Forelimb muscle (tissue), 1 donor: ENCODE measurements at places on chromosomes 12 and 14.

- no peak for DNase-seq
These were observed 1.4 kb upstream of the ARHGEF40 start for GRCh38 chr14:21068521-21069387.

DNA sequence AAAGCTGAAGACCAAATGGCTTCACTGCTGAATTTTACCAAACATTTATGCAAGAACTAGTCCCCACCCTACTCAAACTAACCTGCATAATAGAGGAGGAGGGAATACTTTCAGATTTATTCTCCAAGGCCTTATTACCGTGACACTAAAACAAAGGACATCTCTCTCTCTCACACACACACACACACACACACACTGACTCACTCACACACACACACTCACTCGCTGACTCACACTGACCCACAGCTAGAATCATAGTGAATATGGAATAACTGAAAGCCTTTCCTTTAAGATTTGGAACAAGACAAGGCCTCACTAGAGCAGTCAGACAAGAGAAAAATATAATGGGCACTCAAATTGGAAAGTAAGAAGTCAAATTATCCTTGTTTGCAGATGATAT lies 1014.1 kb downstream of the TMTC2 start:
- DNase-seq, result no peak

GRCh38 chr12:116773276-116773731 lies 35.2 kb downstream of the RNFT2 start:
- no peak for DNase-seq

- DNase-seq, result peak; percentile 22
These were observed 1.2 kb downstream of the PRMT8 start for GRCh38 chr12:3491938-3492792.

GRCh38 chr14:80575763-80576162 lies 364.5 kb upstream of the DIO2 start:
- no peak for DNase-seq

GRCh38 chr14:106491851-106492250 lies 965.5 kb downstream of the TMEM121 start:
- DNase-seq, result no peak

DNA sequence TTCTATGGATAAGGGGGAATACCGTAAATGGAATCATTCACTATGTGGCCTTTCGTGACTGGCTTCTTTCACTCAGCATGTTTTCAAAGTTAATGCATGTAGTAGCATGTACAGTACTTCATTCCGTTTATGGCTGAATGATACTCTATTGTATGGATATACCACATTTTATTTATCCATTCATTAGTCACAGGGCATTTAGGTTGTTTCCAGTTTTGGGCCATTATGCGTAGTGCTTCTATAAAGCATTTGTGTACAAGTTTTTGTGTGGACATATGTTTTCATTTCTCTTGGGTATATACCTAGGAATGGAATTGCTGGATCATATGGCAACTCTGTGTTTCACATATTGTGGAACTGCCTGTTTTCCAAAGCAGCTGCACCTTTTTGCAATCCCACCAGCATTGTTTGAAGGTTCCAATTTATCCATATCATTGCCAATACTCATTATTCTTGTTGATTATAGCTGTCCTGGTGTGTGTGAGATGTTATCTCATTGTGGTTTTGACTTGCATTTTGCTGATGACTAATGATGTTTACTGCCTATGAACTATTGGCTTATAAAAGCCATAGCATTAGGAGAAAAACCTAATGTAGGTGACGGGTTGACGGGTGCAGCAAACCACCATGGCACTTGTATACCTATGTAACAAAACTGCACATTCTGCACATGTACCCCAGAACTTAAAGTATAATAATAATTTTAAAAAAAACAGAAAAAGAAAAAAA lies 45.5 kb downstream of the ATF7IP start:
- no peak for DNase-seq

- no peak for DNase-seq
These were observed 69.8 kb downstream of the LIN7A start for GRCh38 chr12:80867941-80868340.

GRCh38 chr14:86404989-86405649 lies 875.2 kb downstream of the FLRT2 start:
- no peak for DNase-seq

DNA sequence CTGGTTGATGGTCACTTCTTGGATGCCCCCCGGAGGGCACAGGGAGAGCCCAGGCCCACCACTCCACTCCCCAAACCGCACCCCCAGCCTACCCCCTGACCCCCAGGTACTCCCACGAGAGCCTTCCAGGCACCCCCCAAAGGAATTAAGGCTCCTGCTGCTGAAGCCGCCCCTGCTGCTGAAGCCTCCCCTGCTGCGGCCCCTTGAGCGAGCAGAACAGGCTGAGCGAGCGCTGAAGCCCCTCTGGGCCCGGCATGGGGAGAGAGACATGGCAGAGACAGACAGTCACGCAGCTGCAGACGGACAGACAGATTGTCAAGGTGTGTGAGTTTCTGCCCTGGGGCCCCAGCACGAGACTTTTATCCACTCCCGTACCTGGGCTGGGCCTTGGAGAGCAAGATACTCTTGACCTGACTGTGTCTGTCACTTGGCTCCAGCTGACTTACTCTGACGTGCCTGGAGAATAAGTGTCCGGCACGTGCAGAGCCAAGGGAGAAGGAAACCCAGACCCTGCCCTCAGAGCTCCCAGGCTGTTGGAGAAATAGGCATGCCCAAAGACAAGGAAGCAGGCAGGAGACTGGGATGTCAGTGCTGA lies at the start of gene KRT78:
KRT78 (minus strand) TSS at position 334 of the 595 bp plus-strand sequence; CDS start at position 270, 64 bp downstream.
- no peak for DNase-seq

DNA sequence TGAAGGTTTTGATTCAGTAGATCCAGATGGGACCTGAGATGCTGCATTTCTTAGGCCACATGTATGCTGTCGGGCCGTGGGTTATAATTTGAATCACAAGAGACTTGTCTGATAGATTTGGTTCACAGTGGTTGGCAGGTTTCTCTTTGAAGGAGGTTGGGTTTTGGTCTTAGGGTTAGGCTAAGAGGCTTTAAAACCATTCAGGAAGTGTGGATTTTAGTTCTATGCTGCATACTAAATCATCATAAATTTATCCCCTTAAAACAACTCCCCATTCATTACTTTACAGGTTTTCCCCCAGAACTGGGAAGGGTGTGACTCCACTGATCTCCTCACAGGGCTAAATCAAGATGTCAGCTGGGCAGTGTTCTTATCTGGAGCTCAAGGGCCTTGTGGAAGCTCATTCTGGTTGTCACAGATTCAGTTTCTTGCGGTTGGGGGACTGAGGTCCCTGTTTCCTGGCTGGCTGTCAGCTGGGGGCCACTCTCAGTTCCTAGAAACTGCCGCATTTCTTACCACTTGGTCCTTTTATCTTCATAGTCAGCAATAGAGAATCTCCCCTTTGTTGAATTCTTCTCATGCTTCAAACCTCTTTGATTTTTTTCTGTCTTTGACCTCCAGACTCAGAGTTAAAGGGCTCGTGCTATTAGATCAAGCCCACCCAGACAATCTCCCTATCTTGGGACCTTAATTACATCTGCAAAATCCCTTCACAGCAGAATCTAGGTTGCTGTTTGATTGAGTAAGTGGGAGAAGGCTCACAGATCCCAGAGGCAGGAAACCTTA lies 20.6 kb upstream of the PCNX1 start:
- DNase-seq, result no peak

- no peak for DNase-seq
These were observed 137.3 kb downstream of the FOXN3 start for GRCh38 chr14:89279649-89280232.

DNA sequence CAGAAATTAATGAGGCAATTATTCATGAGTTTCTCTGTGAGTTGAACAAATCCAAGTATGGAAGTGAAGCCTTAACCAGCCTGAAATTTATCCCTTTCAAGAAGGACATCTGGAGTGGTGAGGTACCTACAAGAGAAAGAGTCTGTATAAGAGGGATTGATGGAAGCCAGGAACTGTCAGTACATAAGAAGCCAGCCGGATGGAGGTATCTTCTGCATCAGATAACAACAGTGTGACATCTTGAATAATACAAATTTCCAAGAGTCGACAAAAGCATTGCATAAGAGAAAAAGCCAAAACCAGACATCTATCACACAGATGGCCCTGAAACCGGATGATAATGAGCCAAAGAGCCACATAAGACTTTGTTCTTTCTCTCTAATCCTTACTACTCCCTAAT lies 781.2 kb downstream of the FLRT2 start:
- no peak for DNase-seq

GRCh38 chr12:7091660-7092228 lies 501 bp downstream of the C1R start:
- no peak for DNase-seq

GRCh38 chr12:129532707-129533499 lies 370.9 kb downstream of the TMEM132D start:
- no peak for DNase-seq

- DNase-seq, result no peak
These were observed 7.7 kb upstream of the MDM2 start for GRCh38 chr12:68800294-68800693.

GRCh38 chr14:87830443-87831096 lies 162.4 kb downstream of the GALC start:
- DNase-seq, result no peak

DNA sequence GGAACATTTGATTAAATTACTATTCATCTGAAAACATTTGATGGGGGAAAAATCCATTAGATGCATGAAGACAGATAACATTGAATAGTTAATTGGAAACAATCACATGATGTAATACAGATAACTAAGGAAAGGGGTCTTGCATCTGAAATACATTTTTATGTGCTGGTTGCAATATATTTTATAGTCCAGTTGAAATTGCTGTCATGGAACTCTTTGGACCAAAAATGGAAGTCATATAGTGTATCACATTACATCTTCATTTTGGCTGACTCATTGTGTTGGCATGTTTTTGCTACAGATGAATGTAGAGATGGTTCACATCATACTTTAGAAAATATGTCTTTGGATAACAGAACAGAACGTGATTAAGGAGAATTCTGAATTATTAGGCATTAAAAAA lies 43.0 kb upstream of the GNPNAT1 start:
- no peak for DNase-seq

- DNase-seq, result no peak
These were observed 199.0 kb downstream of the DUSP6 start for GRCh38 chr12:89153341-89153740.

DNA sequence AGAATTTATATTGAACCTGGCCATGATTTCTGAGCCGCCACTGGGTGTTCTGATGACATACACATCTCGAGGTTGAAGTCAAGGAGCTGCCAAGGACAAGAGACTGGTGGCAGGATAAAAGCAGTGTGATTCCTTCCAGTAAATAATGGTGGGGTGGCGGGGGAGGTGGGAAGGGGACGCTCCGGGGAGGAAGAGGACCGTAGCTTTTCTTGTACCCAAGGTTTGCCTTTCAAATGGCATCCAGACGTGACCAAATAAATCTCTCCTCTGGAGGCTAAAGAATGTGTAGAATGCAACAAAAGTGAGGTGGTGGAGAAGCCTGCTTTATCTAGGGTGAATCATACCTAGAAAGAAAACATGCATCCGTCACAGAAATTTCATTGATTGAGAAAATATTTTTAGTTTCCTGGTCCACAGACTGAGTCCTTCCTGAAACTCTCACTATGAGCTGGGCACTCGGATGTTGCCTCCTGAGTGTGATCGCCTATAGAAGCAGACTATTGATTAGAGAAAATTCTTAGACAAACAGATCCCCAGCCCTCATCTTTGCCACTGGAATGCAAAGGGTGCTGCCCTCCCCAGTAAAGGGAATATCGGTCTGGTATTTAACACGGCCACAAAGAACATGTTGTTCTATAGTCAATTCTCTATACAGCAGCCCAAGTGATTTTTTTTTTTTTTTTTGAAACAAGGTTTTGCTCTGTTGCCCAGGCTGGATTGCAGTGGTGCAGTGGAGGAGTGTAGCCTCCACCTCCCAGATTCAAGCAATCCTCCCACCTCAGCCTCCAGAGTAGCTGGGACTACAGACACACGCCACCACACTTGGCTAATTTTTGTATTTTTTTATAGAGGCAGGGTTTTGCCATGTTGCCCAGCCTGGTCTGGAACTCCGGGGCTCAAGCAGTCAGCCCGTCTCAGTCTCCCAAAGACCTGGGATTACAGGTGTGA lies 112.1 kb downstream of the DPF3 start:
- DNase-seq, result no peak

DNA sequence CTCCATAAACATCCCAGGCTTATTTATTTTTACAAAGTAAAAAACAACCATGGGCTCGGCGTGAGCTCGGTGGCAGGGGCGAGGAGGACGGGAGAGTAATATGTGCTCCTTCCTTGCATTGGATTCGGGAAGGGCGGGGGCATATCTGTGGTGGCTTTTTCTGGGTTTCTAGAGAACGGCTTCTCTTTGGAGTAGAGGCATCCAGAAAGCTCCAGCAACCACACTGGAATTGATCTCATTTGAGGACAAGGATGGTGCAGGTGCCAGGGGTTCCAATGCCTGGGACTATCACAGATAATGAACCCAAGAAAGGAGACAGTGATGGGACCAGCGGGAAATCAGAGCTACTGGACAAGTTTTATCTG lies 18.9 kb downstream of the ADGRD1 start:
- no peak for DNase-seq

DNA sequence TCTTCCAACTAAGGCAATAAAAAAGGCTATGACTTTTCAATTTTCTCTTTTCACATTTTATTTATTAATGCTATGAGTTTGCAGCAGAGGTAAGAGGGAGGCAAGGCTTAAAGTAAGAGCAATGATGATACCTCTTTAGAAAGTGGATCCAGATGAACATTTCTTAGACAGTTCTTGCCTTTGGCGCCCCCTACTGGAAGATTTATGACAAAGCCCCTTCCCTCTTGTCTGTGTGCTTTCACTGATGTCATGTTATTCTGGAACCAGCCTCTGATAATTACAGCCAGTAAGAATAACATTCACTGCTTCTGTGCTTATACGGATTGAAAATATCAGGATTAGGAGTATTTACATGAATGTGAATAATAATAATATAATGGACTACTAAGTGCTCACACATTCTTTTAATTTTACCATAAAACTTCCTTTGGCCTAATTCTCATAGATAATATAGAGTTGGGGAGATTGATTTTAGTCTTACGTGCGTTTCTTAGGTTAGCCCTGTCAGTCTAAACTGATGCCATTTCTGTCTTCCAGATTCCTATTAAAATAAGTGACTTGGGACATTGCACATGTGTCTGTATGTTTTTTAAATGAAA lies 1929.9 kb upstream of the SEL1L start:
- DNase-seq, result no peak

DNA sequence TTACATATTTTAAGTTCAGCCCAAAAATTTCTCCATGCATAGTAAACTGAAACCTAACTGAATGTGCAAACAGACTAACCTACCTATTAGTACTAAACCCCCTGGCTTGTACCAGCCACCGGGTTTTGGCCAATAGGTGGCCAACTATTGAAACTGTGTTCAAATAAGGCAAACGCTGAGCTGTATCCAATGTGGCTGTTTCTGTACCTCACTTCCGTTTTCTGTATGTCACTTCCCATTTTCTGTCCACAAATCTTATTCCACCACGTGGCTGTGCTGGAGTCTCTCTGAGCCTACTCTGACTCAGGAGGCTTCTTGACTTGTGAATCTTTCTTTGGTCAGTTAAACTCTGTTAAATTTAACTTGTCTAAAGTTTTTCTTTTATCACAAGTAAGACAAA lies 6.0 kb upstream of the FBXO34 start:
- DNase-seq, result no peak

GRCh38 chr14:46048127-46048526 lies 603.5 kb downstream of the RPL10L start:
- no peak for DNase-seq
